ENCODE measurements at places on chromosomes 4 and X.

GRCh38 chr4:121684561-121684960, 12.2 kb downstream of the ANXA5 start:
- no peak for DNase-seq

DNA sequence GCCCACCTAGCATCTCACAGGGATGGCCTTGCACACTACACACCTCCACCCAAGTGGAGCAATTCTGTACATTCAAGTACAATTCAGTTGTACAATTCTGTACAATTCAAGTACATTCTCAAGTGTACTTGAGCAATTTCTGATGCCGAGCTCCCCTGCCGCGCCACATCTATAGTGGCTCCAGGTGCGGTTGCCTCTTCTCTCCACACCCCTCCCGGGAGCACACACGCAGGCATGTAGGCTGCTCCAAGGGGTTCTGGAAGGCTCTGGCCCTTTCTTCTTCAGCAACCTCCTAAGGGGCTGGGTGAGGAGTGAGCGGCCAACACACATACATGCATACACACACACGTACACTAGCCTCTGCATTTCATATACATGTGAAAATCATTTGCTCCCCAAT, 18.9 kb upstream of the DUSP9 start:
- no peak for DNase-seq

DNA sequence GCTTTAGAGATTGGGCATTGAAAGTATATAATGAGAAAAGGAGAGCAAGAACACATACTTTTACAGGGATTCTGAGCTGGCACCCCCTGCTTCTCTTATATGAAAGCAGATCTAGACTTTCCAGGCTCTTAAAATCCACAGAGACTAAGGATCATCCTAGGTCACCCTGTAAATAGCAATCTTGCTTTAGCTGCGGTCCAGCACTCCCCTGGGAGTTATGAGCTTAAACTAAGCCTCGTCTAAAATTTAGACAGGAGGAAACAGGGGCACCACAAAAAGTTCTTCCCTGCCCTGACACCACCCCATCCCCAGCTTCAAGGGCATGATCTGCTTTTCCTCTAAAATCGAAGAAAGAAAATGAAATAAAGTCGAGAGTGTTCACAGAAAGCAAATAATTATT, 143.3 kb upstream of the KCNIP4 start:
- DNase-seq, result no peak

DNA sequence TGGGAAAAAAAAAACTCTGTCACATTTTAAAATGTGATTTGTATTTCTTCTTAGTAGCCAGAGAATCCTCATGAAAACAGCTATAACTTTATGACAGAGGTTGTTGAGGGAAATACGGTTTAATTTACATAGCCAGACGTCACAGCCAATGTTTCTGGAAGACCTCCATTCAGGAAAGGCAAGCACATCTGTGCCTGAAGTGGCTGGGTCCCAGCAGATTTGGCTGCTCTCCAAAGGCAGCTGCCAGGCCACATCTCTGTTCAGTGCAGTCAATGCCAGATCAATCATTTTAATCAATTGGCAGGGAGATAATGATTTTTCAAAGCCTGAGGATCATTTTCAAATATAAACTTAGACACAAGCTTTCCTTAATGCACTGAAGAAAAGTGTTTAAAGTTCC, 86.5 kb upstream of the ZIC3 start:
- DNase-seq, result no peak

GRCh38 chr4:186727169-186727976, 3.7 kb upstream of the FAT1 start:
- DNase-seq, result no peak

DNA sequence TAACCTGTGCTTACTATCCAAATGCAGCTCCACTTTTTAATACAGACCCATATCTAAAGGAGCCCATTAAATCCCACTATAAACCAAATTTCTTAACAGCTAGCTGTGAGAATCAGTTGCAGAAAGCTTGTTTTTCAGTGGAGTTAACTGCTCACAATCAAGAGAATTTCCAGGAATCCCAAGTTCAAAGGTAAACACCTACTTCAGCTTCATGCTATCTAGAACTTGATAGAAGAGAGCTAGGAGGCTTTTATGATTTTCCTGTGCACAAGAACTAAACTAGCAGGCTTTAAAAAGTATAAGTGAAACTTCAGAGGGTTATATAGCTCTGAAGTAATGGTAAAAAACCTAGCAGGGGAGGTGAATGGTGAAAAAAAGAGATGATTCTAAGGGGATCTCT, 96.2 kb upstream of the PABPC4L start:
- no peak for DNase-seq

GRCh38 chr4:19486400-19486799, 765.3 kb upstream of the SLIT2 start:
- no peak for DNase-seq

GRCh38 chr4:55884093-55884850, 30.8 kb downstream of the EXOC1 start:
- DNase-seq, result no peak

GRCh38 chr4:158255727-158256324, 45.5 kb downstream of the TMEM144 start:
- no peak for DNase-seq

GRCh38 chr4:95213366-95213765, 335.4 kb downstream of the UNC5C start:
- no peak for DNase-seq

GRCh38 chr4:10075953-10076391, 40.6 kb downstream of the WDR1 start:
- no peak for DNase-seq

Data from cortex of kidney (tissue), 1 donor.